ENCODE measurements at places on chromosomes 2 and 18.

GRCh38 chr18:60018618-60019462 is 119.0 kb downstream of the PMAIP1 start:
- no peak for DNase-seq

DNA sequence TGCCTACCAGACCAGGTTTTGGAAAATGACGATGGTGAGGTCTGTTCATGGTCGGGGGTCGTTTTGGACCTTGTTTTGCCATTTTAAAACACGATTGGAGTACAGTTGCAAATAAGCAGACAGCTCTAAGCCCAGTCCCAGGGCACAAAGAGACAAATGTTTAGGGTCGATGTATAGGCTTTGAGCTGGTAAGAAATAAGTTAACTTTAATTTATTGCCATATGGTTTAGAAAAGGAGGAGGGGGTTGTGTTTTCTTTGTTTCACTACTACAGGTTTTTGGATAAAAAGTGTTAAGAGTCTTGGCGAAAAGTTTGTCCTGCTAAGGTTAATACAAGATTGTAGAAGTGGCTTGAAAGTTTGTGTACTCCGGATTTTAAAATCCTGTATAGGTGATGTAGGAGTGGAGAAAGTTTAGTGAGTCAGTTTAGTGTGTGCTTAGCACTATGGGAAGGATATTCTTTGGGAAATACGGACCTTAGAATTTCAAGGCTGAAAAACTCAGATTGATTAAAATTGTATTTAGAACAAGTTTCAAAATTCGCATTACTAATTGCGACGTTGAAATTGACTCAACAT is 1.3 kb downstream of the KCMF1 start:
- no peak for DNase-seq

- DNase-seq, result no peak
These were observed 143.9 kb downstream of the MYT1L start for GRCh38 chr2:2187196-2187595.

- DNase-seq, result no peak
These were observed 186.9 kb downstream of the LDLRAD4 start for GRCh38 chr18:13405305-13406038.

DNA sequence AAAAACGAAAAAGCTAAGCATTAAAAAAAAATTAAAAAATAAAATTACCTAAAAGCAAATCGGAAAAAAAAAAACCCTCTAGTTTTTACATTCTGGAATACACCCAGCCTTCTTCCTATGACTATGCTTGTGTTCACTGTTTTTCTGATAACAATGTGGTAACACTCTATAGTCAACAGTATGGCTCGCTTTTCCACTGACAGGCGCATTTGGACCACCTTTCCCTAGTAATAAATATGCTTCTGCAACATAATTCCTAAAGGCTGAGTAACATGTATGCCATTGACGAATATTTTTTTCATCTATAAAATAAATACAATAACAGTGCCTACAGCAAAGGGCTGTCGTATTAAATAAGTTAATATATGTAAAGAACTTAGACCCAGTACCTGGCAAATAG is 27.9 kb downstream of the NOL10 start:
- no peak for DNase-seq

GRCh38 chr18:52468496-52468895 is 128.5 kb downstream of the DCC start:
- DNase-seq, result no peak

GRCh38 chr2:231514951-231515297 is 15.3 kb downstream of the NMUR1 start:
- DNase-seq, result no peak

DNA sequence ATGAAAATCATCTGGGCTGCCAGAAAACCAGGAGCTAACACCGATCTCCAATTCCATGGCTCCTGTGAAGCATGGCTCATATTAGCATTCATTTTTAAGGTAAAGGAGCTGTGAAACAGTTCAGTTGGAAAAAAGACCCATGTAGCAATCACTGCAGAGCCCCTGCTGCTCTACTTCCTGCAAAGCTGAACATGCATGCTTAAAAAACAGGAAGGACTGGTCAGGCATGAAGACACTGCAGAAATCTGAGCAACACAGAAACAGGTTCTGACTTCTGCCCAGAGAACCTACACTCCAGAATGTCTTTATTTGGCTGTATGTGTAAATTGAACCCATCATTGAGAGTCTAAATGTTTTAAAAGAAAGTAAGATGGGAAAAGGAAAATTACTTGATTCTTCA is 950.6 kb downstream of the DCDC2C start:
- no peak for DNase-seq

GRCh38 chr18:78771496-78772359 is 207.9 kb upstream of the SALL3 start:
- DNase-seq, result no peak

DNA sequence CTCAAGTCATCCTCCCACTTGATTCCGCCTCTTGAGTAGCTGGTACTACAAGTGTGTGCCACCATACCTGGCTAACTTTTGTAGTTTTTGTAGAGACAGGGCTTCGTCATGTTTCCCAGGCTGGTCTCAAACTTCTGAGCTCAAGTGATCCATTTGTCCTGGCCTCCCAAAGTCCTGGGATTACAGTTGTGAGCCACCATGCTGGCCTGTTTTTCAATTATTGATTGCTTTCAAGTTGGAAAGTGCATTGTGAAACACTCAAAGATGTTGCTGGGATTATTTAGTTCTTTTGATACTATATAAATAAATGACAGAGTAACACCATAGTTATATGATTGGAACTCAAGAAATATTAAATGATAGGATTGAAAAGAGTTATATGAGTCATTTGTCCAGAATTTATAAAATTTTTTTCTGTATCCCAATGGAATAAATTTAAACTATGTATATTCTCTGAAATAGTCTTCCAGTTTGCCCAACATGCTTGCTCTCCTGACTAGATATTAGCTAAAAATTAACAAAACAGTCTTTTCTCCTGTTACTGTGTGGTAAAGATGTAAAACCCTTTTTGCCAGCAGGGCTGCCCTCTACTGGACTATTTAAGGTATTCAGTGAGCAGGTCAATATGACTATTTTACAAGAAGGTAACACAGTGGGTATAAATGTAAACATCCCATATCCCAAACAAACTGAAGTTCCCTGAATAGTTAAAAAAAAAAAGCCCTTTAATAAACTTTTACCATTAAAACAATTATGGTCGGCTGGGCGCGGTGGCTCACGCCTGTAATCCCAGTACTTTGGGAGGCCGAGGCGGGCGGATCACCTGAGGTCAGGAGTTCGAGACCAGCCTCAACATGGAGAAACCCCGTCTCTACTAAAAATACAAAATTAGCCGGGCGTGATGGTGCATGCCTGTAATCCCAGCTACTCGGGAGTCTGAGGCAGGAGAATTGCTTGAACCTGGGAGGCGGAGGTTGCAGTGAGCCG is 42.7 kb downstream of the ACSL3 start:
- DNase-seq, result peak; percentile 43

- DNase-seq, result no peak
These were observed 49.7 kb downstream of the RRM2 start for GRCh38 chr2:10172033-10172871.

- no peak for DNase-seq
These were observed 42.3 kb downstream of the SPRED2 start for GRCh38 chr2:65390134-65390533.

- no peak for DNase-seq
These were observed 264.3 kb upstream of the SLC39A10 start for GRCh38 chr2:195392446-195393336.

DNA sequence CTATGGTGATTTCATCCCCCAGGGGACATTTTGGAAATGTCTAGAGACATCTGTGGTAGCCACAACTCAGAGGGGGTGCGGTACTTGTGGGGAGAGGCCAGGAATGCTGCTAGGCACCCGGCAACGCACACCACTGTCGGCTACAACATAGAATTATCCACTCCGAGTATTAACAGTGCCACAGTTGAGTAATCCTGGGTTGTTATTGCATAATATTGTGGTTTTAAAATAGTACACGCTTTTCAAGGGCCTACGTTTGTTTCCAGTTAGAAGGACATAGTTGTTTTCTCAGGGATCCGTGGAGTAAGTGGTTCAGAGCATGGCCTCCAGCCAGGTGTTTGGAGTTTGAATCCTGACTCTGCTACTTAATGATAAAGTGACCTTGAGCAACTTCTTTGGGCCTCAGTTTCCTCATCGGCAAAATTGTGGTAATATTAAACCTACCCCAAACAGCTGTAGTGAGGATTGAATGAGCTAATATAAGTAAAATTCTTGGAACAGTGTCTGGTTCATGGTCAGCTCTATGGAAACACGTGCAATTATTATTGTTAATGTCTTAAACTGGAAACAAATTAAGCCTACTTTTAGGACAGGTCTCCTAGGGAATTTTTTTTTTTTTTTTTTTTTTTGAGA is 24.5 kb downstream of the CYP27A1 start:
- no peak for DNase-seq

DNA sequence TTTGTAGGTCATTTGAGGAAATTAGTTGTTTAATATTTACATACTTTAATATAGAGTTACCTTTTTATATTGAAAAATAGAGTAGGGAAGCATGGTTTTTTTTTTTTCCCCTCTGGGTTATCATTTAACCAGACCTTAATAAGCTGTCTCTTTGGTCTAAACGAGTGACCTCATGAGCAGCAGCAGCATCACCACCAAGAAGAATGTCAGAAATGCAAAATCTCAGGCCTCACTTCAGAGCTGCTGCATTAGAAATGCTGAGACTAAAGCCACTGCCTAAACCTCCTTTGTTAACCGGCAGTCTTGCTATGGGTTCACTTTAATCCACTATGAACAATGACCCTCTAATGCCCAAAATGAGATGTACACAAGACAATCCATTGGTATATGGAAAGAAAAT is 733.7 kb upstream of the FAM98A start:
- no peak for DNase-seq

DNA sequence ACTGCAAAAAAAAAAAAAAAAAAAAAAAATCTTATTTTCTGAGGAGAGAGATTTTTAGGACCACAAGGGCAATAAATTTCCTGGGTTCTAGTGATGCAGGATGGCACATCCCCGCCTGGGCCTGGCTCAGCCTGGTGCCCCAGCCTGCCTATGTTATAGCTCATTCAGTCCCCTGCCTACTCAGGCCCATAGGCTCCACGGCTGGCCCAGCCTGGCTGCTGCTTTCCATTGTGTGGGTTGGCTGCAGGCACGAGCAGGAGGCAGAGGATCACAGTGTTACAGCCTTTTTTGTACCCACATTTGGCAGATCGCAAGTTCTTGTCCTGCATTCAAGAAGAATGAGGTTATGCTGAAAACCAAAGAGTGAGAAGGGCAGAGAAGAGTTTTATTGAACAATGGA is 2.8 kb upstream of the SULT6B1 start:
- no peak for DNase-seq

GRCh38 chr2:72395096-72395495 is 247.4 kb upstream of the CYP26B1 start:
- DNase-seq, result no peak

- no peak for DNase-seq
These were observed 193.2 kb downstream of the MBD2 start for GRCh38 chr18:54031243-54031642.

GRCh38 chr2:47984041-47984440 is 77.7 kb upstream of the FBXO11 start:
- DNase-seq, result no peak

DNA sequence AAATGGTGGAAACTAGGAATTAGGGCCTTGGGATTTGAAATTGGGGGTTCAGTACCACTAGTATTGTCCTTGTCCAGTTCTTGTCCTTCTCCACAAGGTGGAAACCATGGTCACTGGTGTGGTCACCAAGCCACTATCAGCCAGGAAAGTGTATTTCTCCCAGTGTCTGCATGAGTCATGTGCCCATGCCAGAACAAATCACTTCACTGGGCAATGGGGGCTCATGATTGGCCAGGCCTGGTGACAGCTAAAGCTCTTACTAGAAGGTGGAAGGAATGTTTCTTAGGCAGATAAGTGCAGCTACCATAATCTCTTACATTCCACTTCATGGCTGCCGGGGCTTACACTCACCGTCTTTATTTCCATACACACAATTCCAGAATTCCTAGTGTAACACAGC is 124.8 kb upstream of the TACR1 start:
- DNase-seq, result no peak

DNA sequence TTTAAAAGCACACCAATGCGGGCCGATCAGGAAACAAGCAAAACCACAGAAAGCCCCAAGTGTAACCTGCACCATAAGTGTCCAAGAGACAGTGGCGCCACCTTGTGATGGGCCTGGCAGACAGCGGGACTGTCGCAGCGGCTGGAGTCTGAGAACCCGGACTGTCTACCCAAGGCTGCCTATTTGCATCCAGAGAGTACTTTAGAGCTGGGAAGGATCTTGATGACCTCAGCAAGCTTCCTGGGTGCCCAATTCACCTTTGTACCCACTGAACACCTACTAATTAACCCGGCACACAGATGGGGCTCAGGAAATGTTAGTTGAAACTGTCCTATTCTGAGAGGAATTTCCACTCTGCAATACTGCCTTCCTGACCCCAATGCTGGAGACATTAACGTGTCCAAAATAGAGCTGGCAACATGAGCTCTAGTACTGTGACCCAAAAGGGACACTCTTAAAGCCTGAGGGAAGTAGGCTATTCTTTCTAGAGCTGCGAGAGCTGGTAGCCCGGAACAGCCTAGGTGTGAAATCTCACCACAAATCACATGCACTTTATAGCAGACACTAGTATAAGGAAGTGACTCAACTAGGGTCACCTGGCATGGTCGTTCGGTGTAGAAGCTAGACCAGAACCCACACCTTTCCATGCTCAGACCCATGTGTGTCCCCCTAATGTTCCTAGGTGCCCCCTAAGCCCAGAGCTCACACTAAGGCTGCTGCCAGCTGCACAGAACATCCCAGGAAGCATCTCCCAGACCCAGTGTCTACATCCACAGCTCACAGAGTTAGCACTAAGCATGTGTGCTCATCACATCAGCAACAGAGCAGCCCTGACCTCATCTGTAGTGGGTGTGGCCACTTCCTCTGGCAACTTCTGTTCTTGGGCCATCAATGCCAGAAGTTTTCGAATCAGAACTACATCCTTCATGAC is 25.4 kb downstream of the POLR1A start:
- peak; percentile 83 for DNase-seq

DNA sequence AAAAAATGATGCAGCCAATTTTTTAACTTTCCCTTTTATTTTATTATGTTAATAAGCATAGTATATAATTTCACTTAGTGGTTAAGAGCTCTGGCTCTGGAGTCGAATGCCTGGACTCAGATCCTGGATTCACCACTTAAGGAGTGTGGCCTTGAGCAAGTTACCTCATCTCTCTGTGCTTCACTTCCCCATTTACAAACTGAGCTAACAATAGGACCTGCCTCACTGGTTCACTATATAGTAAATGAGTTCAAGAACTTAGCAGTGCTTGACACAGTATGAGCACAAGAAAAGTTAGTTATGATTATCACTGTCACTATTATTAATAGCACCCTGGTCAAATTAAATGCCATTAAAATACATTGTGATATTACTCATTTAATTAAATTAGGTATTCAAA is 30.6 kb downstream of the SCN3A start:
- DNase-seq, result no peak

- DNase-seq, result no peak
These were observed 700.1 kb upstream of the CHAC2 start for GRCh38 chr2:53067533-53067932.
